NCI-H748 treated with DMSO at 0.1 percent for 48 hours (cell line): ENCODE measurements at places on chromosomes 7 and 10.

- no peak for DNase-seq
Measured at GRCh38 chr7:37450035-37450434, 1.4 kb upstream of the ELMO1 start.

- no peak for DNase-seq
Measured at GRCh38 chr7:98056580-98056979, 50.1 kb upstream of the LMTK2 start.

DNA sequence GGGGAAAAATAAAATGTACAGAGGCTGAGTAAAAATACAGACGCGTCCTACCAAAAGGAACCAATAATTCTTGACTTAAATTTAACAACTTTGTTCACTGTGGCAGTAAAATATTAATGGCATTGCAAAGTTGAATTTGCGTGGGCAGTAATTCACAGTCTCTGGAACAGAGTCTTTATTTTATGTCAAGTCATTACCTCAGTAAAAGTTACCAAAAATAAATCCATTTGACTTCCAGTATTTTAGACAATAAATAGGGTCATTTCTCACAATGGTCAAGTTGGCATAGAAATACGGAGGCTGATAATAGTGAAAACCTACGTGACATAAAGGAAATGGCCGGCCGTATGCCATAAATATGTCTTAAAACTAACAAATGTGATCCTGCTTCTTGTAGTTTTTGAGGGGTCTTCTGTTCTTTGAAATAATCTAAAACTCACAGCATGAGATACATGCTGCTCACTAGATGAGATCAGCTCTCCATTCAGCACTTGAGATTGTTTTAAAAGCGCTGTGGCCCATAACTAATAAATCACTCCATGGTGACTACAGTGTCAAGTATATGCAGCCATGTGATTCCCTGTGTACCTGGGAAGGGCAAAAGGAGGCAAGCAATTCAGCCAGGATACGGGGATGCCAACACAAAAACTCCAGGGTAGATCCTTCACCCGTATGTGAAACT, 75.3 kb downstream of the DOCK4 start:
- no peak for DNase-seq

DNA sequence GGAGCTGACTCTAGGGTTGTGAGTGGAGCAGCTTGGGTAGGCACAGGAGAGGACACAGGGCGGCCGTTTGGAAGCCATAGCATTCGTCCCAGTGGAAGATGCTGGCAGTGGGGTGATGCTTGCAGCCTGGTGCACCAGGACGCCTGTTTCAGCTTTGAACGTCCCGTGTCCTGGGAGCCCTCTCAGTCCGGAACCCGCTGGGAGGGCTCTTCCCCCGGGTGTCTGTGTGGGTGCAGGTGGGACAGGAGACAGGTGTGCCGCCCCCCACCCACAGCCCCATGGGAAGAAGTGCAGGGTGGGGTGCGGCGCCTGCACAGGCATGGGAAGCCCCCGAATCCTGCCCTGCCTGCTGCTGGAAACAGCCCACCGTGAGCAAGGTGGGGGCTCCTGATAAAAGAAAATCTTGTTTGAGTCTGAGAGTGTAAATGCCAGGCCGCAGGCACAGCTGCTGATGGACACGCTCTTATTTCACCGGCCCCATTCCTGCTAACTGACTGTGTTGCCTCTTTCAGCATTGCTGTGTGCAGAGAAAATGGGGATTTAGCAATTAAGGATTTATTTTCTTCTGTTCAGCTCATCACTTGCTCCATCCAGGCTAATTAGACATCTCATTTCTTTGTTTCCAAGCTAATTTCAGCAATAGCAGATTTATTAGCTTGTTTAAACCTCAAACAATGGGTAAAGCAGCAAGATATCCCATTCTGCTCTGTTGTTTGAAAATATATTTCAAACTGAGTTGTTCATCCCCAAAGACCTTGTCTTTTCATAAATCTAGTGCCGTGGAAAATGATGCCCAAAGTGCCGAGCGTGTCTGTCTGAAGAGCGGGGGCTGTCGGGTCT, 54.9 kb upstream of the DPYSL4 start:
- DNase-seq: no peak

GRCh38 chr7:96526496-96526895, 183.2 kb downstream of the SEM1 start:
- DNase-seq: no peak

GRCh38 chr10:93261089-93261488, 187.4 kb downstream of the CYP26A1 start:
- DNase-seq: no peak

DNA sequence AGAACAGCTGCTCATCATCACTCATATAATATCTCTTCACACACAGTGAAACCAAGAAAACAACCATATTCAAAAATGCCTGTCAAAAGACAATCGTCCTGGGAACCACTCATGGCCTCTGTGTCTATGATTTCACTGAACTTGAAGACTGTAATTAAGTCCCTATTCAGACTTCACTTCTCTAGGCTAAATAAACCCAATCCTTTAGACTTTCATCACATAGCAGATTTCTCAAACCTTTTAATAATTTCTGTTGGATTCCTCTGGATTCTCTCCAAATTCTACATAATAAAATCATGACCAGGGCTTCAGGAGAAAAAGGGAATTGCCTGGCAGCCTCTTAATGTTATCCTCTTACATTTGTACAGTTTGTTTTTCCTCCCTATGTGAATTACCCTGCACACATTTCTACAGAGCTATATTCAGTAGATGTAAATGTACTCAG, 201.1 kb downstream of the LRRN3 start:
- DNase-seq: no peak

GRCh38 chr7:48046458-48046857, 11.1 kb downstream of the C7orf57 start:
- no peak for DNase-seq

GRCh38 chr10:97333351-97333600, 1.3 kb downstream of the FRAT2 start:
- DNase-seq: no peak

DNA sequence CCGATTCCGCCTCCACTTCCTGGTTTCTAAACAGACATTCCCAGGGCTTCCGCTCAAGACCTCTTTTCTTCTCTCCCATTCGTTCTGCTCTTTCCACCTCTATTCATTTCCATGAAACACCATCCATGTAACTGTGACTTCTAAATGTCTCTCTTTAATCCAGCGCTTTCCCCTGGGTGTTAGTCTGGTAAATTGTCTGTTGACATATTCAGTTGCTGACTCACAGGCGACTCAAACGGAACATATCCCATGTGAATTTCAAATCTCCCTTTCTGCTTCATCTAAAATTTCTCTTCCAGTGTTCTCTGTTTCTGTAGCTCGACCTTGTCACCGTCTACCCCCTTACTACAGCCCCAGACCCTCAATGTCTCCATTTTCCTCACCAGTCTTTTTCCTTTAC, 119.1 kb downstream of the PFKFB3 start:
- no peak for DNase-seq

- DNase-seq: no peak
Measured at GRCh38 chr10:114709984-114710383, 51.9 kb upstream of the ABLIM1 start.

GRCh38 chr7:157547611-157548010, 210.8 kb downstream of the DNAJB6 start:
- no peak for DNase-seq

DNA sequence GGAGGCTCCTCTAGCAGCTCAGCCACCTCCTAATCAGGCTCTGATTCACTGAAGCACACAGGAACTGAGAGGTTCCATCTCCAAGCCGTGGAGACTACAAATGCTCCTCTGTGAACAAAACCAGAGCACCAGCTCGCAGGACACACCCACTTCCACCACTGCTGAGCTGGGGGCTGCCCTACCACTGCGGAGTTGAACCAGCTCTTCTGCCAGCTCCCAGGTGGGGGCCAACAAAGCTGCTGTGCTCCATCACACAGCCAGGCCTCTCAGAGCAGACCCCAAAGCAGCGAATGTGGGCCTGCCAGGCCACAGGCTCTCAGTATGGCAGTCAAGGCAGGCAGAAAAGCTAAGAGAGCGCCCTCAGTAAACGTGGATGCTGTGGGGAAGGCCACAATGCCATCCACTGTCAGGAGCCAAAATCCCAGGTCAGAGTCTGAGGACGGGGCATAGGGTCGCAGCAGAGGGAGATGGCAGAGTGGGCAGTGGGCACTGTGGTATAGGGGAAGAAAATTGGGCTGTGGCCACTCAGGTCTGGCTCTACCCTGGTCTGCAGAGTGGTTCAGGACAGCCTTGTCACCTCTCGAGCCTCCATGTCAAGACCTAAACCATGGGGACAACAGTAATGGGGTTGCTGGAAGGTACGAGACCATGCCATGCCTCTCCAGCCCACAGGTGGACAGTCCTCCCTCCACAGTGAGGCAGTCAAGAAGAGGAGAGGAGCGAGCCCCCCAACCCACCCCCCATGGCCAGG, 82.1 kb downstream of the GRID1 start:
- no peak for DNase-seq

DNA sequence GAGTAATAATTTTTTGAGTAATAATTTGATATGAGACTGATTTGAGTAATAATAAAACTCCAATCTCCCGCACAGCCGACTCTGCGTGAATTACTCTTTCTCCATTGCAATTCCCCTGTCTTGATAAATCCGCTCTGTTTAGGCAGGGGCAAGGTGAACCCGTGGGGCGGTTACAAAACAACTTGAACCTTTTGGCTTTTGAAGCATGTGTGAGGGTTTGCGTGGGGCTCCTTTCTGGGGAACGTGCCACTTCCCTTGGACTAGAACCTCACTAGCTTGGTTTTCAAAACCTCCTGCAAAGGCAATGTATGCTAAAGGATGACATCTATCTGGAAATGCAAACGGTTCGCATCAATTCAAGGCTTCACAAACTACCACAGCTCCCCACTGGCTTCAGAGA, 1.5 kb downstream of the CRPPA start:
- no peak for DNase-seq

GRCh38 chr10:103554488-103555324, 61.2 kb downstream of the NEURL1 start:
- peak; percentile 63 for DNase-seq

GRCh38 chr7:55508221-55509011, 63.9 kb downstream of the VOPP1 start:
- DNase-seq: no peak

DNA sequence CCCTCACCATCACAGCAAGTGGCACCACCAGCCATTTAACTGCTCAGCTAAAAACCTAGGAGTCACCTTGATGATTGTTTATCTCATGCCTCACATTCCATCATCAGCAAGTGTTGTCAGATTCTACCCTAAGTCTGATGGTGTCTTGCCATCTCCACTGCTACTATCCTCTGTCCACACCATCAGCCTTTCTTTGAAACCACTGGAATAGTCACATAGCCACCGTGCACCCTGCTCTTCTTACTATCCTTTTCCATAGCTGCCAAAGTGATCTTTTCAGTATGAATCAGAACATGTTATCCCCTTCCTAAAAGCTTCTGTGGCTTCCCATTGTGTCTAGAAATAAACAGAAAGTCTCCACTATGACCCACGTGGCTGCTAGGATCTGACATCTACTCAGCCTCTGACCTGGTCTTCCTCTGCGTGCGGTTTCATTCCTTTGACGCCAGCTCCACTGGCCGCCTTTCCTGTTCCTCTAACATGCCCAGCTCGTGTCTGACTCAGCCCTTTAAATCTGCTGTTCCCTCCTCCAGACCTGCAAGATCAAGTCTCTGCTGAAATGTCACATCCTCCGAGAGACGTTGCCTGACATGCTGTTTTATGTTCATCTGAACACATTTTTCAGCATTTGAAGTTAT, 16.5 kb upstream of the CHN2 start:
- DNase-seq: no peak

DNA sequence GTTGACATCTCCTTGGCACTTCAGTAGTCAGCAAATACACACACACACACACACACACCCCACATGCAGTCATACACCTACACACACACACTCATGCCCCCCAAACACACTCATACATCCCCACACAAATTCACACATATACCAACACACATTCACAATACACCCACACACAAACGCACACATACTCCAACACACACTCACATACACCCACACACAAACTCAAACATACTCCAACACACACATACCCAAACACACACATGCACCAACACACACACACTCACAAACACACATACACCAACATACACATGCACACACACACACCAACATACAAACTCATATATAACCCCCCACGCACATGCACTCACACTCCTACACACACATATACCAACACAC, 31.4 kb upstream of the CHST15 start:
- no peak for DNase-seq

GRCh38 chr10:82288461-82288881, 413.5 kb downstream of the NRG3 start:
- DNase-seq: no peak

GRCh38 chr7:42617071-42617765, 294.7 kb downstream of the C7orf25 start:
- DNase-seq: no peak

GRCh38 chr7:157228864-157229422, 90.2 kb downstream of the UBE3C start:
- DNase-seq: no peak

- no peak for DNase-seq
Measured at GRCh38 chr7:81393018-81393417, 376.8 kb downstream of the HGF start.

DNA sequence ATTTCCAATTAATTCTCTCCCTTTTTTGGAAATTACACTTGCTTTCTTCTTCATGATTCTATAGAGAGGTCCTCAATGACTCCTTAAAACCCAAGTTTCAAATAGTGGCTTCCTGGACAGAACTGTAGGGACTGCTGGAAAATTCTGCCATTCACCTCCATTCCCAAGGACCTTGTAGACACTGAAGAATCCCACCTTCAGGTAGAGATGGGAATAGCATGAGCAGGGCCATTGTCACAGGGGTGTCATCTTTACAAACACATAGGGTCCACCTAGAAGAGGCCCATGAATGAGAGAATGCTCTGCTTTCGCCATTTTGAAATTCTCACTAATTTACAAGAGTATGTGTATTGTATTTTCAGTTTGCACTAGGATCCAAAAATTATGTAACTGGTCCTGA, 701.7 kb upstream of the CELF2 start:
- DNase-seq: no peak

- DNase-seq: no peak
Measured at GRCh38 chr7:54778166-54778565, 19.2 kb upstream of the SEC61G start.

GRCh38 chr7:11786186-11786585, 45.8 kb downstream of the THSD7A start:
- DNase-seq: no peak

DNA sequence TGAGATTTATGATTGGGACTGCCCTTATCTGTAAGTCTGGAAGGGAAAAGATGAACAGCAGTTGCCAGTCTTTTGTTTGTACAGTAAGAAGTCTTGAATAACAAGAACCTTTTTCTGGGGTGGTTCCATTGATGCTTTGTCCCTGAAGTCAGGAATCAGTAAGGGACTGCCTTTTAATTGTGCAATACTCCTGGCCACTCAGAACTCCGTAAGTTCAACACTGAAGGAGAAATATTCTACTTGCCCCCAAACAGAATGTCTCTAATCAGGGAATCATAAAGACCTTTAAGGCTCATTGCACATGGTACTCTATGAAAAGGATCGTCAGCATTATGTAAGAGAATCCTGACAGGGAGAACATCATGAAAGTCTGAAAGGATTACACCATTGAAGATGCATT, 361.4 kb downstream of the EXOC4 start:
- no peak for DNase-seq

GRCh38 chr7:79471283-79471682, 17.8 kb upstream of the MAGI2 start:
- no peak for DNase-seq
